CD4-positive, alpha-beta T cell (primary cell): ENCODE measurements at places on chromosomes 1 and 21.

DNA sequence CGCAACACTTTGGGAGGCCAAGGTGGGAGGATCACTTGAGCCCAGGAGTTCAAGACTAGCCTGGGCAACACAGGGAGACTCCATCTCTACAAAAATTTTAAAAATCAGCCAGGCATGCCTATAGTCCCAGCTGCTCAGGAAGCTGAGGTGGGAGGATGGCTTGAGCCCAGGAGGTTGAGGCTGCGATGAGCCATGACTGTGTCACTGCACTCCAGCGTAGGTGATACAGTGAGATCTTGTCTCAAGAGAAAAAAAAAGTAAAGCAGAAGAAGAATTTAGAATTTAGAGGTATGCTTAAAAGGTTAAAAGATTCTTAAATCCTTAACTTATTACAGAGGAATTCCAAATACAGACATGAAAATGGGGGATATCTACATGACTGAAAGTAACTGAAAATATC, 79.5 kb downstream of the SMYD3 start:
- no peak for DNase-seq

DNA sequence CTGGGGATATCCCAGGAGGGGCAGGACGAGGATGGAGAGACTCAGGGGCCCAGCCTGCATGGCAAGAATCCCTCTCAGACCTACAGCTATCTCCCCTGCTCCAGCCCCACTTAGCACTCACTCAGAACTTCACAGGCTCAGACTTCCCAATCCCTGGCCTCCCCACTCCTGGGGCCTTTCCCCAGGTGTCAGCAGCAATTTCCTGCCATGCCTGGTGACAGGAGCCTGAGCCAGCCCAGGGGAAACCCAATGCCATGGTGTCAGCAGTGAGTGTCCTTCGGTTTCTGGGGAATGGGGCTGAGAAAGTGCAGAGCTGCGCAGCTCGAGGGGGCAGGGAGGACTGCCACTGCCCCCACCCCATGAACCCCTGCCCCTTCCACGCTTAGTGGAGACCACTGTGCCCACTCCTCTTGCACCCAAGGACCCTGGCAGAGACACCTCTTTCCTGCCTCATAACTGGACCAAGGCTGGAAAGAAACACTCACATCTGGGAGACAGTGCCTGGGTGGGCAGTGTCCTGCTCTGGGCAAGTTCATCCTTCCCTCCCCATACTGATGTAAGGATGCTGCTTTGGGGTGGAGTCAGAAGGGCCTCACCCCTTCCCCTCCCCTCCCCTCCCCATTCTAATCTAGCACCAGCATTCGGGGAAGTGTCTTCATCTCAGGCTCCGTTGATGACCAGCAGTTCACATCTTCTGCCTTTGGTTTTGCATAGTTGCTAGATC, 17.1 kb upstream of the UBL4B start:
- DNase-seq: no peak

DNA sequence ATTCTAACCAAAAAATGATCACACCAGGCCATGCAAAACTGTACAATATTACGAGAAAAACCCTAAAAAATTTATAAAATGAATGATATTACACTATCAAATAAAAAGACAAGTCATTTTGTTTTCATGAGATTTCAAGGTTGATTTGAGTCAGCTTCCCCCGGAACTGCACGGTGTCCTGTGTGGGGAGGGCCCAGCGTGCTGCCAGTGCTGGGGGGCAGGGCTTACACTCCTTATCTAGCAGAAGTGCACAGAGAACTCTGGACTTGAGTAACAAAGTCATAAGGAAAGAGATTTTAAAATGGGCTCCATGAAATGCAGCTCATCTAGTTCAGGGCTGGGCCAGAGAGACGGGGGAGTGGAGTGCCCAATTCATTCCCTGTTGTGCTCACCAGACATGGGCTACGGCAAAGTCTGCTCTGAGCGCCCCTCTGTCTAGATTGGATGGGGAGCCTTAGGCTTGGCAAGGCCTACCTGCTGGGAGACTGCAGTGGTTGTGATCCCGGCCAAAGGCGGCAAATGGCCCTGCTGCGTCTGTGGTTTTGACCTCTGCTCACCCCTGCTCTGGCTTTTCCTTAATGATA, 50.1 kb downstream of the COQ8A start:
- peak; percentile 41 for DNase-seq

DNA sequence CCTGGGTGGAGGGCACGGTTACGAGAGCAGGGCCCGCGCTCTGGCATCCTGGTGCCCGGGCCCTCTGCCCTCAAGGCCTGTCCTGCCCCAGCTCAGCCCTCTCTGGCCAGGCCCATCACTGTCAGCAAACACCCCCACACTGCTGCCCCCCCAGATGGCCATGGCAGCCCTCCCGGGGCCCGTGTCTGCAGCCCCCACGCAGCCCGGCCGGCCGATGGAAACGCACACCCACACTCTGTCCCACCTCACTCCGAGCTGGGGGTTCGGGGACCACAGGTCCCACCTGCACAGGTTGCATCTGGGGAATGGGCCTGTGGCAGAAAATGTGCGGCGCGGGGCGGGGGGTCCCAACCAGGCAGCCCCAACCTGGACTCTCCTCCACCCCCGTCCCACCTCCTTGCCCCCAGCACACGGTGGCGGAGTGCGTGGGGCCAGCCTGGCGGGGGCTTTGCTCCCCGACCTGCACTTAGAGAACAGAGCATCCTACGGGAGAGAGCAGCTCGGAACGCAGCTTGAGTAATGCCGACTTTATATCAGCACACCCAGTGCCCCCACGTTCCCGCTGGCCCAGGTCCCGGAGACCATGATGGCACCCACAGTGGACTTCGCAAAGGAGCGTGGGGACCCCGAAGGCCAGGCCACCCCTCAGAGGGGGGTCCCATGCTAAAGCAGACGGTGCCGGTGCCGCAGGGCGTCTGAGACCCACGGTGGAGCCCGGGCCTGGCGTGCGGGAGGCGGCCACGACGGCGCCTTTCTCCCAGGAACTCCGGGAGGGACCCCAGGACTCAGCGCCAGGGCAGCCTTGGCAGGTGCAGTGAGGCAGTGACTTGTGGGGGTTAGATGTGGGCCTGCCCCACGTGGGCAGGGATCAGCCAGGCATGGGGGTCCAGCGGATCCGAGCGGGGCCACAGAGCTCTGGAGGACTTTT, 7.5 kb upstream of the RNF223 start:
- no peak for DNase-seq

- no peak for DNase-seq
Observed at GRCh38 chr21:32064281-32064910, 191.6 kb downstream of the HUNK start.

DNA sequence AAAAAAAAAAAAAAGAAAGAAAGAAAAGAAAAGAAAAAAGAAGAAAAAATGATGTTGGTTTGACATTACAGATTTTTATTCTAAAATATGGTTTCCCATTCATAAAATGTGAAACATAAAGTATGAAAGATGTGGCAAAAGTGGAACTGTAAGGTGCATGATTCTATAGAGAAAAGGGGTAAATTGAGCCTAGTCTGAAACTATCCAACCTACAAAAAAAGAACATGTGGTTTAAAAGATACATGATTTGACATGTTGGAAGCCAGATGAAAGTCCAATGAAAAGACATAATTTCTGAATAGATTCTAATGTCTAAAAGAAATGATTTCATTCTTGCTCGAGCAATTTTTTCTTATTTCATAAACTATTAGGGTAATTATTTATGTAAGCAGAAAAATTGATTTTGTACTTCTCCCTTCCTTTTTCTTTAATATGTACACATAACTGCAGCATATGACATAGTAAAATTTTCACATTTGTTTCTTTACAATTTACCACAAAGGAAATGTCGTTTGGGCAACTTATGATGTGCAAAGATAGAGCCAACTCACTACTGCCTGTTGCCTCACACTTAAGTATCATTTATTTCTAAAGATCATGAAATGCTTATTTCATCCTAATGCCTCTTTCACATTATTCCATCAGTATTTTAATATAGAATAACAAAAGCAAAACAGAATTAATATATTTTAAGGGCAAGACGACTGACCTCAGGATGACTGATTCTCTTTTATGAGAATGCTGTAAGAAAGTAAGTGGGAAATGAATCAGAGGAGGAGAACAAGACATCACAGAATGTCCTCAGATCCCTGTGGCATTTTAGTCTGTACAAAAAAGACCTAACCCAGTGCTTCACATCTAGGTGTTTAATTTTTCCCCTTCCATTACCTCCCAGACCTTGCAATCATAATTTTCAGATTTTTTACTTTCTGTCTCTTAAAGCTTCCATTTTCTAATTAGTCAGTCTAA, 165.8 kb upstream of the HMCN1 start:
- DNase-seq: no peak

DNA sequence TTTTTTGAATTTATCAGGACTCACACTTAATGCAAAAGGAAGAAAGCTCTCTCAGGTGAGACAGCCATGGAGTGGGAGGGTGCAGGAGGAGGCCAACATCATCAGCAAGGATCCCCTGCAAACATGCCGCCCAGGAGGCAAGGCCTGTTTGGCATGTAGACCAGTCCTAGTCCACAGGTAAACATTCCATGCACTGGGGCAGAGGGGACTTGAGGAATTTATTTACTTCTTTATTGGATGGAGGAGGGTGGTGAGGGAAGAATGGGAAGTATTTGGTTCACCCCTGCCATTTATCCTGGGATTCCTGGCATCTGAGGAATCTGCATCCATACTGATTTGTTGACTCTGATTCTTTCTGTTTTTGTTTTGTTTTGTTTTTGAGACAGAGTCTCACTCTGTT, 1.5 kb upstream of the UQCRHL start:
- DNase-seq: no peak
